ENCODE measurements at places on chromosomes 2 and 18.

DNA sequence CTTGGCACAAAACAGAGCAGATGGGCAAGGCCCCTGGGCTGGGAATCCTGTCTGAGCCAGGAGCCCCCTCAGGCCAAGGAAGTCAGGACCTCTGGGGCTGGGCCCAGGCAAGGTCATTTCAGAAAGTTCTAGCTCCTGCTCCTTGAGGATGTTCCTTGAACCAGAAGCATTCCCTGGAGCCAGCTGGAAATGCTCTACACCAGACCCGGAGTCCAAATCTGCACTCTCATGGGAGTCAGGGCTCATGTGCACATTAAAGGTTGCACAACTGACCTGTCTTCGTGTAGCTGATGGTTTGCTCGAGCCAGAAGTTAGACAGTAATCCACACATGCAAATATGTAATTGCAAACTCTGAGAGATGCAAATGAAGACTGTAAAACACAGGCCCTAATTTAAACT lies 18.0 kb downstream of the PARD6G start:
- DNase-seq, result no peak

GRCh38 chr2:42140496-42140895 lies 28.7 kb upstream of the EML4 start:
- no peak for DNase-seq

GRCh38 chr2:211159972-211160371 lies 603.6 kb downstream of the CPS1 start:
- DNase-seq, result no peak

DNA sequence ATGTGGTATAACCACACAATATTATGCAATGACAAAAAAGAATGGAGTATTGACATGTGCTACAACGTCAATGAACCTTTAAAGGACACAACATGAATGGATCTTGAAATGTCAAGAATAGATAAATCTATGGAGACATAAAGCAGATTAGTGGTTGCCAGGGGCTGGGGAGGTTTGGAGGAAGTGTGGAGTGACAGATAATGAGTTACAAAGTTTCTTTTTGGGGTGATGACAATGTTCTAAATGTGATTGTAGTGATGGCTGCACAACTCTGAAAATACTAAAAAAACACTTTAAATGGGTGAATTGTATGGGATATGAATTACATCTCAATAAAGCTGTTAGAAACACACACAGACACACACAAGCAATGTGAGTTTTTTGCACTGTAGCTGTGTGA lies 37.4 kb upstream of the C1D start:
- no peak for DNase-seq

- no peak for DNase-seq
Measured at GRCh38 chr2:203533676-203534591, 1.2 kb downstream of the RAPH1 start.

All from CD4-positive, alpha-beta T cell treated with Interleukin-15 for 1 hour (primary cell).